Activated CD4-positive, alpha-beta T cell treated with anti-CD3 and anti-CD28 coated beads, Interleukin-2, amount 10 ng/mL, durations not matched to agents 7 days and 5 days (primary cell): ENCODE measurements at places on chromosomes 12 and 14. TPM values are rescaled to one million over a fixed set of nuclear protein-coding genes. Genes with fewer than 3 reads are reported as not detected.
A peak's percentile ranks its signal among the peaks of the same experiment; 100 is the strongest.

- DNase-seq = no peak
- peaks cover 14% of the 10 kb centered on the region for H3K27me3 ChIP-seq
- H3K27ac ChIP-seq = peak overlapping the region; percentile 84
- H3K36me3 ChIP-seq = no peaks in the 10 kb centered on the region
- H3K4me1 ChIP-seq = peaks cover 18% of the 10 kb centered on the region
Observed at GRCh38 chr12:103840462-103840875, 565 bp downstream of the NT5DC3 start.

GRCh38 chr14:50823762-50824636 lies 7.0 kb downstream of the NIN start:
- peak overlapping the region; percentile 89 for H3K27ac ChIP-seq
- peak overlapping the region; percentile 66 for H3K4me3 ChIP-seq
- DNase-seq = no peak
- no peaks in the 10 kb centered on the region for H3K27me3 ChIP-seq
- H3K4me1 ChIP-seq = peaks cover 86% of the 10 kb centered on the region
- H3K36me3 ChIP-seq = peaks cover 66% of the 10 kb centered on the region

GRCh38 chr14:67515386-67516079 lies 17.6 kb upstream of the PLEKHH1 start:
- H3K27ac ChIP-seq = peak overlapping the region; percentile 41
- no peaks in the 10 kb centered on the region for H3K36me3 ChIP-seq
- H3K27me3 ChIP-seq = peaks cover 56% of the 10 kb centered on the region
- H3K4me3 ChIP-seq = peak overlapping the region; percentile 64
- H3K4me1 ChIP-seq = peaks cover 20% of the 10 kb centered on the region
- DNase-seq = peak; percentile 28

DNA sequence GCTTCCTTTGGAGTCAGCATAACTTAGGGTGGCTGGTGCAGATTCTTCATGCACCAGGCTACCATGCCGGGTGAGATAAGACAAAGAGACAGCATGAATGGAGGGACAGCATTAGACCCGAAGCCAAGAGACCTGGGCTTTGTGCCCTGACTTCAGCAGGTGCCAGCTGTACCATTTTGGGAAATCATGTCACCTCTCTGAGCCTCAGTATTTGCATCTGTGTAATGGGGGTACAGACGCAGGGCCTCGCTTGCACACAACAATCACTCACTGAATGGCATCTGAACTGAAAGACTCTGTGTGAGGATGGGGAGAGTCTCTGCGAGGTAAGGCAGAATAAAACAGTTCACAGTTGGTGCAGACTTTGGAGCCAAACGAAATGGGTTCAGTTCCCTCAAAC lies 1053.7 kb downstream of the VRK1 start:
- no peaks in the 10 kb centered on the region for H3K36me3 ChIP-seq
- H3K27me3 ChIP-seq = no peaks in the 10 kb centered on the region
- H3K27ac ChIP-seq = no peak overlapping the region

GRCh38 chr14:68719634-68720384 lies 73.1 kb downstream of the ZFP36L1 start:
- peaks cover 3% of the 10 kb centered on the region for H3K27me3 ChIP-seq
- peaks cover 7% of the 10 kb centered on the region for H3K36me3 ChIP-seq
- no peak overlapping the region for H3K27ac ChIP-seq

DNA sequence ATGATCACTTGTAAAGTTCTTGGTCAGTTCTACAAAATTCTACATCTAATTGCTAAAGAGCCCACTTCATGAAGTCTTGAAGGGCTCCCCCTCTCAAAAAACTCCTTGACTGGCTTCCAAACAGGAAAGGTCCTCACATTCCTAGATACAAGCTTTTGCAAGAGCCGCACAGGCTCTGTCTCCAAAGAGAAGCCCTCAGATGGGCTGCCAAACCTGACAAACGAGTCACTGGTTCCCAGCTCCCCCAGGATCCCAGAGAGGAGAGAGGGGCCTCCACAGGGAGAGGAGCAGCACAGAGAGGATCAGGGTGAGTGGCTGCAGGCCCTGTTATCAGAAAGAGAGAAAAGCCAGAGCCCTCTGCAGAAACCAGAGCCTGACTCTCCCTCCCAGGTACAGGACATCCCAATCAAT lies 5.8 kb downstream of the NID2 start:
- H3K27ac ChIP-seq = no peak overlapping the region
- H3K4me1 ChIP-seq = peaks cover 5% of the 10 kb centered on the region
- H3K27me3 ChIP-seq = peaks cover 61% of the 10 kb centered on the region
- H3K36me3 ChIP-seq = peaks cover 1% of the 10 kb centered on the region
- no peak overlapping the region for H3K4me3 ChIP-seq

DNA sequence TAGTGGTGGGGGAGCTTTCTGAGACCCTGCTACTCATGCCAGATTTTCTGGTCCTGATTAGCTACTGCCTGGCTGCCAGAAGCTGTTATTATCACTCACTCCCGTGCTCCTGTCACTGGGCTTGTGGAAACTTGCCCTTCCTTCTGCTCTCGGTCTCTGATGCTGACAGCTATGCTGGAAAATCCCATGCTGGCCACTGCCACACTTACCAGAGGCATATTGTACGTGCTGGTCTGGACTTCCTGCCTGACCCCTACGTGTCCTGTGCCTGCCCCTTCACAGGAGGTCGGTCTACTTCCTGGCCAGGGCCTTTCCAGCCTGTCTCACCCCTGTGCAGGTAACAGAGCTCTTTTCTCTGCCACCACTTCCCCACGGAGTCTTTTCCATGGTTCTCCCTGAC lies 149.4 kb upstream of the PLEKHG7 start:
- H3K4me3 ChIP-seq = no peak overlapping the region
- no peak overlapping the region for H3K27ac ChIP-seq
- DNase-seq = no peak
- H3K27me3 ChIP-seq = no peaks in the 10 kb centered on the region
- peaks cover 19% of the 10 kb centered on the region for H3K36me3 ChIP-seq
- H3K4me1 ChIP-seq = peaks cover 36% of the 10 kb centered on the region

- H3K4me1 ChIP-seq = no peaks in the 10 kb centered on the region
- no peak overlapping the region for H3K4me3 ChIP-seq
- no peak for DNase-seq
- peaks cover 8% of the 10 kb centered on the region for H3K27me3 ChIP-seq
- no peak overlapping the region for H3K27ac ChIP-seq
- H3K36me3 ChIP-seq = no peaks in the 10 kb centered on the region
Observed at GRCh38 chr14:100975671-100976070, 72.1 kb upstream of the RTL1 start.

DNA sequence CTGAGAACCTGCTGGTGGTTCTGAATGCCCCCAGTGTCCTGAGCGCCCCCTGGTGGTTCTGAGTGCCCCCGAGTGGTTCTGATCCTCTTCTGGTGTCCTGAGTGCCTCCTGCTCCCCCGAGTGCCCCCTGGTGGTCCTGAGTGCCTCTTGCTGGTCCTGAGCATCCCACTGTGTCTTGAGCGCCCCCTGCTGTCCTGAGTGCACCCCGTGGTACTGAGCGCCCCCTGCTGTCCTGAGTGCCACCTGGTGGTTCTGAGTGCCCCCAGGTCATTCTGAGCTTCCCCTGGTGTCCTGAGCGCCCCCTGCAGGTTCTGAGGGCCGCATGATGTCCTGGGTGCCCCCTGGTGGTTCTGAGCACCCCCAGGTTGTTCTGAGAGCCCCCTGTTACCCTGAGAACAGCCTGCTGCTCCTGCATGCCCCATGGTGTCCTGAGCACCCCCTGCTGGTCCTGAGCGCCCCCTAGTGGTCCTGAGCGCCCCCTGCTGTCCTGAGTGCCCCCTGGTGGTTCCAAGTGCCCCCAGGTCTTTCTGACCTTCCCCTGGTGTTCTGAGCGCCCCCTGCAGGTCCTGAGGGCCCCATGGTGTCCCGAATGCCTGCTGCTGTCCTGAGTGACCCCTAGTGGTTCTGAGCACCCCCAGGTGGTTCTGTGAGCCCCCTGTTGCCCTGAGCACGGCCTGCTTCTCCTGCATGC lies 1165.4 kb downstream of the TMEM121 start:
- peaks cover 13% of the 10 kb centered on the region for H3K27me3 ChIP-seq
- H3K36me3 ChIP-seq = no peaks in the 10 kb centered on the region
- no peak overlapping the region for H3K27ac ChIP-seq
- DNase-seq = peak; percentile 62
- H3K4me3 ChIP-seq = no peak overlapping the region

DNA sequence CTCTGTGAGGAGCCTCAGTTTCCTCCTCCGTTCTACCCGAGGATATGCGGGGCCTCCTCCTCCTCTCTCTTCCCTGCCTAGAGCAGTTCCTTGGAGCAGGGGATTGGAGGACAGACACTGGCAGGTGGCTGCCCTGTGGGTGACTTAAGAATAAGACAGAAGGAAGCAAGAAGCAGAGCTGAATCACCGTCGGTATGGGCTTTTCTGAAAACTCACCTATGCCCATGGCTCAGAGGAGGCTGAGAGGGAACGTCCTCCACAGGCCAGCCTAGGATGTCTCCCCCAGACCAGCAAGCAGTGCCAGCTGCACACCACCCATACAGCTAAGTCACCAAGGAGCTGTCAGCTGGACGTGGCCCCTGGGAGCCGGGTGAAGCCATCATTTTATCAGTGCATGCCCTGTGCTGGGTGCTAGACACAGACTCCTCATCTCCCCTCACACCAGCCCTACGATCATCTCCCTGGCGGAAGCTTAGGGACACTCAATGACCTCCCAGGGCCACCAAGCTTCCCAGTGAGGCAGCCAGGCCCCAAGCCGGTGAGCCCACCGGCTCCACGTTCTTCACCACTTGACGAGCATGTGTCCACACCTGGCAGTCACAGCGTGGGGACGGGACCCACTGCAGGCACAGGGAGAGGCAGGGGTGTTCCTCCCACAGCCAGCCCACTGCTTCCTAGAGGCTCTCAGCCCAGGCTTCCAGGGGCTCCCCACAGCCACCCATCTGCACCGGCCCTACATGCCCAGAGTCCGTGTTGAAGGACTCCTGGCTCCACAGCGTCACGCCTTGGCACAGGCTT lies 21.4 kb downstream of the ITPK1 start:
- peak overlapping the region; percentile 19 for H3K27ac ChIP-seq
- H3K27me3 ChIP-seq = no peaks in the 10 kb centered on the region
- DNase-seq = no peak
- H3K36me3 ChIP-seq = no peaks in the 10 kb centered on the region

DNA sequence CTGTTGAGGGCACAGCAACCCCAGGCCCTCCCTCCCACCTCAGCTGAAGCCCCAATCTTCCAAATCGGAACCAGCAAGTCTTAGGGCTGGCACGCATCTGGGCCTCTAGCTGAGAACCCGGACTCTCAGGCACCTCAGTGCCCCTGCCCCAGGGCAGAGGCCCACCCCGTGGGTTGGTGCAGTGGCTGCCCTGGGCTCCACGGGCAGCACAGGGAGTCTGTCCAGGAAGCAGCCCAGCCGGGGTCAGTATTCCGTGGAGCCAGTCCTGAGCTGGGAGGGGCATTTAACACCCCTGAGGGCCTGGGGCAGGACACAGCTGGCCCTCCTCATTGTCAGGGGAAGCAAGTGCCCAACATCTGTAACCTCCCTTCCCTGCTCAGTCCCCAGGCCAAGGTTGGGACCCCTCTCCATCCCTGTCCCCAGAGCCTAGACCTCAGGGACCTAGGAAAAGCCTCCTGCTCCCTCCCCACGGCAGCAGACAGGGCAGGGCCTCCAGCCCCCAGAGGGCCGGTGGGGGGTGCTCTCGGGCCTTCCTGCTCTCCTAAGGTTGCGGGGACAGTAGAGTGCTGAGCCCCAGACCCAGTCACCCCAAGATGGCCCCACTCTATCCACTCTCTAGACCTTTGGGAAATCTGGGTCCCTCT lies 36.5 kb downstream of the SLC6A12 start:
- H3K27me3 ChIP-seq = no peaks in the 10 kb centered on the region
- peaks cover 10% of the 10 kb centered on the region for H3K4me1 ChIP-seq
- H3K27ac ChIP-seq = no peak overlapping the region
- no peaks in the 10 kb centered on the region for H3K36me3 ChIP-seq
- no peak for DNase-seq

- DNase-seq = no peak
- H3K4me1 ChIP-seq = no peaks in the 10 kb centered on the region
- H3K4me3 ChIP-seq = no peak overlapping the region
- no peaks in the 10 kb centered on the region for H3K27me3 ChIP-seq
- H3K27ac ChIP-seq = no peak overlapping the region
Observed at GRCh38 chr12:98048326-98048725, 467.1 kb upstream of the TMPO start.

DNA sequence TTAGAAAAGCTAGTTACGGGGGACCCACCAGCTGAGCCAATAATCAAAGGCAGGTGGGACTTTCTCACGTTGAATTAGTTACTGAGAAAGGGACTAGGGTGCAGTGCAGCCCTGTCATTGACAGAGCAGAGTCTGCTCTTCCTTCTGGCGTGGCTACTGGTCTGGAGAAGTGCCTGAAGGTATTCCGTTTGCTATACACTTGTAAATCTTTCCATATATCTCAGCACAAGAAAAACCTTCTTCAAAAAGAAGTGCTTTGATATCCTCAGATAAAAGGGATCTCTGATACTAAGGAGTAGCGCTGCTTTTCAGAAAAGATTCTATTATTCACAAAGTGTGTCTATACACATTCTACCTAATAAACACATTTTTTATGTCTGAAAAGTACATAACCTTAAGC lies 91.5 kb downstream of the KCNK10 start:
- no peak for DNase-seq
- H3K36me3 ChIP-seq = no peaks in the 10 kb centered on the region
- no peaks in the 10 kb centered on the region for H3K4me1 ChIP-seq
- peaks cover 17% of the 10 kb centered on the region for H3K27me3 ChIP-seq
- H3K4me3 ChIP-seq = no peak overlapping the region

- H3K4me1 ChIP-seq = peaks cover 31% of the 10 kb centered on the region
- H3K36me3 ChIP-seq = no peaks in the 10 kb centered on the region
- H3K27me3 ChIP-seq = peaks cover 27% of the 10 kb centered on the region
- peak overlapping the region; percentile 21 for H3K27ac ChIP-seq
- H3K4me3 ChIP-seq = no peak overlapping the region
Observed at GRCh38 chr12:49301760-49302159, 6.8 kb downstream of the PRPH start.

- H3K27ac ChIP-seq = no peak overlapping the region
- H3K27me3 ChIP-seq = no peaks in the 10 kb centered on the region
- H3K36me3 ChIP-seq = peaks cover 36% of the 10 kb centered on the region
- no peaks in the 10 kb centered on the region for H3K4me1 ChIP-seq
- no peak overlapping the region for H3K4me3 ChIP-seq
Observed at GRCh38 chr14:74733221-74733620, 20.3 kb downstream of the FCF1 start.

- no peak overlapping the region for H3K27ac ChIP-seq
- peaks cover 1% of the 10 kb centered on the region for H3K27me3 ChIP-seq
- no peak overlapping the region for H3K4me3 ChIP-seq
- peaks cover 1% of the 10 kb centered on the region for H3K4me1 ChIP-seq
- DNase-seq = no peak
Observed at GRCh38 chr12:14654842-14655241, 41.6 kb downstream of the GUCY2C start.

TEX22 gene
- 2.8 TPM for total RNA-seq

RPL10L gene
- total RNA-seq = not detected

GALNT6 gene
- total RNA-seq = 17.5 TPM

SLC39A2 gene
- 0.37 TPM for total RNA-seq

SLCO1B1 gene
- total RNA-seq = not detected

KDM5A gene
- total RNA-seq = 73.4 TPM

TMEM263 gene
- 33.2 TPM for total RNA-seq

ADAMTS20 gene
- not detected for total RNA-seq

CDK2 gene
- 106 TPM for total RNA-seq

METTL25 gene
- 8.3 TPM for total RNA-seq

PIGH gene
- total RNA-seq = 17.4 TPM

LYZ gene
- total RNA-seq = not detected

AGAP2 gene
- 72.6 TPM for total RNA-seq

TGFB3 gene
- 1.9 TPM for total RNA-seq

KRT81 gene
- total RNA-seq = not detected
